Activated T-helper 2 cell treated with anti-CD3 and anti-CD28 coated beads, Interferon-gamma antibody, Interleukin-2, Interleukin-4, amounts not matched to agents 10 μg/mL and 5 μg/mL and 100 μg/mL, durations not matched to agents 14 hours and 24 hours and 36 hours (primary cell): ENCODE measurements at places on chromosomes 12 and 14.

- no peak for DNase-seq
Observed at GRCh38 chr12:62282057-62282774, 22.0 kb downstream of the USP15 start.

GRCh38 chr14:32808644-32809043 is 130.0 kb upstream of the NPAS3 start:
- DNase-seq: no peak

GRCh38 chr14:80951491-80951890 is 3.9 kb upstream of the TSHR start:
- DNase-seq: no peak

GRCh38 chr14:63237791-63238190 is 33.5 kb downstream of the RHOJ start:
- no peak for DNase-seq

- no peak for DNase-seq
Observed at GRCh38 chr12:41804026-41804425, 340.6 kb downstream of the GXYLT1 start.

- DNase-seq: no peak
Observed at GRCh38 chr12:39395866-39396265, 47.1 kb downstream of the KIF21A start.

- DNase-seq: no peak
Observed at GRCh38 chr14:77657280-77657679, 40.8 kb upstream of the SPTLC2 start.

GRCh38 chr14:73097421-73097820 is 38.9 kb upstream of the PSEN1 start:
- DNase-seq: no peak

DNA sequence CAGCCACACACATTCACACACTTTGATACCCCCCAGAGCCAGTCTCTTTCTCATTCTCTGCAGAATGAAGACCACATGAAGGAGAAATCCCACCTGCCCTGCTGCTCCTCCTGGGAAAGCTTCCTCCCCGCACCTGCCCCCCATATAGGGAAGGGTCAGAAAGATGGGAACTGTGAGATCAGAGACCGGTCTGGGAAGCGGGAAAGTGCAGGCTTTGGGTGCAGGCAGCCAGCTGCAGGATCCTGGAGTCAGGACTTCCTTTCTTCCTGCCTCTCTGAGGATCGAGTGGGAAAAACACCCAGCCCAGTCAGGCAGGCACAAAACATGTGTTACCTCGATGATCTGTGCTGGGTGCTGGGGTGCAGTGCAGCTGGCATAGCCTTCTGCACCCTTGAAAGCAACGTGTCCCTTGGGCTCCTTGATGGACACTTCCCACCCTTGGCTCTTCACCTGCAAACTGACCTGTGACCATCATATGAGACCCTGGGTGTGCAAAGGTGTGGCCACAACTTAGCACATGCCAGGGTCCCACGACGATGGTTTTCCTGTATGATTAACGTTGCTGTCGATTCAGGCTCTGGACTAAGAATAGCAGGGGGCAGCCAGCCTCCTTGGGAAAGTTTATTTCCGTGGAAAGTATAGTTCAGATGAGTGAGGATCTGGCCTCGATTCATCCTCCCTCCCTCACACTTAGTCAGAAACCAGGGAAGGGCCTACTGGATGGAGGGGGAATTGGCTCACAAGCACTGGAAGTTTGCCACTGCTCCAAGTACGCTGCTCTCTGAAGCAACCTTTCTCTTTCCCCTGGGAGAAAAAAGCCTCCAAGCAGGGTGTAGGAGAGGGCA is 105.4 kb upstream of the MED13L start:
- no peak for DNase-seq

DNA sequence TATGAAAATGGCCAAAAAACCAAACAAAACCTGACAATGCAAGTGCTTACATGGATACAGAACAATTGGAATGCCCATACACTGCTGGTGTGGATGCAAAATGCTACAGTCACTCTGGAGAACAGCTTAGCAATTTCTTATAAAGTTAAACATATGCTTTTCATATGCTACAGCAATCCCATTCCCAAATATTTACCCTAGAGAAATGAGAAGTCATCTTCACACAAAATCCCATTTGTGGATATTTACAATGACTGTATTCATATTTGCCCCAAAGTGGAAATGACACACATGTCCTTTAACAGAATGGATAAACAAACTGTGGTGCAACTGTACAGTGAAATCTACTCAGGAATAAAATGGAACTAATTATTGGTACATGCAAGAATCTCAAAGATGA is 20.4 kb downstream of the SAV1 start:
- no peak for DNase-seq

- DNase-seq: no peak
Observed at GRCh38 chr12:123354600-123354999, 10.0 kb downstream of the SBNO1 start.

DNA sequence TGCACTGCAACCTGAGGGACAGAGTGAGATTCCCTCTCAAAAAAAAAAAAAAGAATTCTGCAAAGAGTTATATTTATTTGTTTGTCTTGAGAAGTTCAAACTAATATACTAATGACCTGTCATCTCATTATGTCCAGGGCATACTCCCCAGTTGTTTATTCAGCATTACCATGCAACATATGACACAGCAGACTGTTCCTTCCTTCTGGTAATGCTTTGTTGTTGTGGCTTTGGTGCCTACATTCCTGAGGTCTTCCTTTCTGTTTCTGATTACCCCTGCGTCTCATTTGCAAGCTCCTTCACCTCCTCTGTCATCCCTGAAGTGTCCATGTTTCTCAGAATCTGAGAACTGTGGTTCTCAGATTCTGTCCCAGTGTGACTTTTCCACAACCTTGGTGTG is 55.3 kb downstream of the DERA start:
- DNase-seq: no peak

- peak; percentile 88 for DNase-seq
Observed at GRCh38 chr14:51094901-51095853, at the start of gene TRIM9. Gene TRIM9 (minus strand): TSS chr14:51095105. CDS start chr14:51094939, 166 bp downstream.

- no peak for DNase-seq
Observed at GRCh38 chr12:62839869-62840660, 94.9 kb downstream of the PPM1H start.

DNA sequence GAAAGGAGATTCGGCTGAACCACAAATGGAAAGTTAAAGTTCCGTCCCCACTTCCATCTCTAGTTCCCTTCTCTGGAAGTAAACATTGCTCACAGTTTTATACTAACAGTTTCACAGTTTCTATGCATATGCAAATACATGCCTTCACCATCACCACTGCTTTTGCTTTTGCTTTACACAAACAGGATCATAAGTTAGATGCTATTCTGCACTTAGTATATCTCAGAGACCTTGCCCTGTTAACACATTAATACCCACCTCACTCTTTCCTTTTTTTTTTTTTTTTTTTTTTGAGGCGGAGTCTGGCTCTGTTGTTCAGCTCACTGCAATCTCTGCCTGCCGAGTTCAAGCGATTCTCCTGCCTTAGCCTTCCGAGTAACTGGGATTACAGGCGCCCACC is 890 bp downstream of the TEP1 start:
- DNase-seq: no peak

DNA sequence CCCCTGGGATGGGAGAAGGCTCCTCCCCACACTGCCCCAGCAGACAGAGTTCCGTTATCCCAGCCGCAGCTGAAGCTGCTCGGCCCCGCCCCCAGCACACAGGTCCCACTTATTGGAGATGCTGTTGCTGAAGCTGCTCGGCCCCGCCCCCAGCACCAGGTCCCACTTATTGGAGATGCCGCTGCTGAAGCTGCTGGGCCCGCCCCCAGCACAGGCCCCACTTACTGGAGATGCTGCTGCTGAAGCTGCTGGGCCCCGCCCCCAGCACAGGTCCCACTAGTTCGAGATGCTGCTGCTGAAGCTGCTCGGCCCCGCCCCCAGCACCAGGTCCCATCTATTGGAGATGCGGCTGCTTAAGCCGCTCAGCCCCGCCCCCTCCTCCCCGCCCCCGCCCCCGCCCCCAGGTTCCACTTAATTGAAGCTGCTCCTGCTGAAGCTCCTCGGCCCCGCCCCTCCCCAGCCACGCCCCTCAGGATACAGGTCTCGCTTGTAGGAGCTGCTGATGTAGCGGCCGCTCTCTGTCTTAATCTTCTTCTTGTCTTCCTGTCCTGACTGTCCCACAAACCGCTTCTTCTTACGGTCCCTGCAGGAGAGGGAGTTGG is 12.0 kb downstream of the CFAP73 start:
- no peak for DNase-seq

- no peak for DNase-seq
Observed at GRCh38 chr12:9685915-9686314, 16.4 kb downstream of the CLEC2D start.

GRCh38 chr14:96126339-96126782 is 78.3 kb upstream of the BDKRB2 start:
- peak; percentile 20 for DNase-seq
